Right ventricle myocardium superior (tissue), 1 donor: ENCODE measurements at places on chromosomes 3 and 15.

DNA sequence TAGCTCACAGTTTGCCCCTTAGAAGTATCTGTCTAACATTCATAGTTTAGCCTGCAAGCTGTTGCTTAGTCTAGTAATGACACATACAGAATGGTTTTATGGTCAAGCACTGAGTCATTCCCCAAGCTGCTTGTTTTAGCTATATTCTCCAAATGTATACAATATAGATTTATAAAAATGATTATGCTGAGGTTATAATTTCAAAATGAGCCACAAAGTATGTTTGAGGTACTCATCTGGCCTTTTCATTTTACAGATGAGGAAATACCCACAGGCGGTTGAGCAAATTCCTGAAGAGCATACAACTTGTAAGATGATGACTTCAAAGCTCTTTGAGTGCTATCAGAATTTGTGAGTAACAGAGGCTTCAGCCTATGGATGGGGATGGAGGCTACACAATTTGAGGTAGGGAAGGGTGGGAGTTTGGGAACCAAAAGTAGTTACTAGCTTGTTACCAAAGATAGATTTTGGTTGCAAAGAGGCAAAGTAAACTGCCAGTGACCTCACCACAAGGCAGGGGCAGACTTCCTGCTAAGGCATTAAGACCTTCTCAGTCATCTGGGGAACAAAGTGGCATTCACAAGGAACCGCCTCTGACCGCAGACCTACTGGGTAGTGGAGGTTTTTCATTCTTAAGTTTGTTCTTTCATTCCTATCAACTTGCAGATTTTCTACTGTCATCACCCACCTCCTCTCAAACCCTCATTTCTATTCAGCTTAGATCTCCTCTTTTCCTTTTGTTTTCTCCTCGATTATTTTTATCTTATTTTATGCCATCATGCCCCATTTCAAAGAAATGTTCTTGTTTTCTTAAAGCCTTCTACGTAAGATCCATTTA, 257.2 kb upstream of the NECTIN3 start:
- no peak for DNase-seq

- no peak for DNase-seq
Measured at GRCh38 chr3:149701977-149702350, 44.1 kb upstream of the WWTR1 start.

DNA sequence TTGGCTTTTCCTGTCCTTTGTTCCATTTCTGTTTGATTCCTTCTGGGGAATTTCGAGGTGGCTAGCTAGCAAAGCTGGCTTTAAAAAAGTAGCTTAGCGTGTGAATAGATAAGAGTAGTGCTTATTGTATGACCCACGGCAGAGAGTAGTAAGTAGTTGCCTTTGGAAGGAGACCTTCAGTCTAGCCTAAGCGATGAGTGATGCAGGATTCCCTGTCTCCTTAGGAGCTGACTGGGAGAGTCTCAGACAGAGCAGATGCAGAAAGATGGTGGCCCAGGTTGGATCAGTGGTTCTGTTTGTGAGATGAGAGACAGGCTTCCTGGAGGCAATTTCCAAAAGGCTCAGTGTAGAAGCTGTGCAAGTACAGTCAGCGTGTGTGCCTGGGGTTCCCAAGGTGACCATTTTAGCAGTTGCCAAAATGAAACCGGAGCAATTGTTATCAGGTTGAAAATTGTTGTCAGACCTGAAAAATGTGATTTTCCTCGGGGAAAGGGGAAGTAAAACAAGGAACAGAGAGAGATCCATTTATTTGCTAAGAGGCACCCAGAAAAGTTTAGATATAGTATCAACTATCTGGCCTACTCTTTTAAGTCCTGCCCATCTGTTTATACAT, 681 bp upstream of the IL5RA start:
- DNase-seq = no peak

DNA sequence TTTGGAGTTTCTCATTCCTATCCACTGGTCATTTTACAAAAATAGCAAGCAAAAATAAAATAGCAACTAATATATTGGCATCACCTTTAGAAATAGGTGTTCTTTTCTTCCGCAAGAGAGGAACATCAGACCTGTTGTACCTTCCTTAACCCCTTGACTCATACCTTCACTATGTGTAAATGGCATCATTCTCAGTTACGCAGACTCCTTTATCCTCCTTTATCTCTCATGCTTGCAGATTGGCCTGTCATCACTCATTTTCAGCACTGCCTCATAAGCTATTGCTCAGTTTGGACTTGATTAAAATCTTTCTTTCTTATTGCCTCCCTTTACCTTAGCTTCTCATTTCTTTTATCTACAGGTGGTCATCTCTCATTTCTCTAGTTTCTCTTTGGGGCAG, 21.4 kb downstream of the ARHGEF26 start:
- DNase-seq = no peak

- no peak for DNase-seq
Measured at GRCh38 chr3:47536221-47536891, 22.8 kb upstream of the ELP6 start.

DNA sequence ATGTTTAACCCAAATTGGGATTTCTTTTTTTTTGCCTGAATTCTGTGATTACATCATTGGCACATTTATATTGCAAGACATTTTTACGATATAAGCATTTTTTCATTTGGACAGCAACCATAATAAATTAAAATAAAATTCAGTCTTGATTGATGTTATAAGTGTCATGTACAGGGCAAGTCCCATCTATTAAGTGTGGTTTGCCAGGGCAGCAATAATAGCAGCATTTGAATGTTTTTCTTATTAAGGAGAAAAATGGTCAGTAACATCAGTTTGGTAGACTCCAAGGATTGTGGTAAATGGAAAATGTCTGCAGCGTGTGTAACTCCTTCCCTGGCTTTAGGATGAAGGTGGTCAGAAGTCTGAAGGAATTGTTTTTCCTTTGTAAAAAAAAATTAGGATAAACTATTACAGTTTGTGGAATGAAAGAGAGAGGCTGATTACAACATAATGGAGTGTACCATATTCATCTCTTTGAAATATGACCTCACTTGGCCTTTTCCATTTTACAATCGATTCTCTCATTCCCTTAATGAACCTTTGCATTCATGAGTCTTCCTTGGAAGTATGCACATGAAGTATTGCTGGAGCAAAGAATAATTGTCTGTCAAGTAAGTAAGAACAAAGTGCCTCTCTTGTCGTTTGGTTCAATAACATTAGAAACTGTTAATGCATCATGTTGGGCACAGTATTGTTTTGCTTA, 405.4 kb upstream of the THRB start:
- DNase-seq = no peak

- DNase-seq = peak; percentile 57
Measured at GRCh38 chr15:101250873-101251829, 697 bp downstream of the CHSY1 start.

- DNase-seq = no peak
Measured at GRCh38 chr15:83764201-83764838, 110.4 kb downstream of the ADAMTSL3 start.

DNA sequence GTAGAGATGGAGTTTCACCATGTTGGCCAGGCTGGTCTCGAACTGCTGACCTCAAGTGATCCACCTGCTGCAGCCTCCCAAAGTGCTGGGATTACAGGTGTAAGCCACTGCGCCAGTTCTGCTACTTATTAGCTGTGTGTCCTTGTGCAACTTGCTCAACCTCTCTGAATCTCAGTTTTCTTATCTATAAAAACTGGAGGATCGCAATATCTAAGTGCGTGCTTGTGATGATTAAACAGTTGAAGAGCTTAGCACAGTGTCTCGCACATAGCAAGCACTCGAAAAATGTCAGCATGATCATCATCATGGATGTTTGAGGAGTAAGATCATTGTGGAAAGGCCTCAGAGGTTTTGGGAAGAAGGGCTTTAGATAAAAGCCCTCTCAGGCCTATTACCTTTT, 10.8 kb downstream of the CLCN2 start:
- no peak for DNase-seq

GRCh38 chr3:30954426-30954825, 60.0 kb upstream of the GADL1 start:
- DNase-seq = no peak

DNA sequence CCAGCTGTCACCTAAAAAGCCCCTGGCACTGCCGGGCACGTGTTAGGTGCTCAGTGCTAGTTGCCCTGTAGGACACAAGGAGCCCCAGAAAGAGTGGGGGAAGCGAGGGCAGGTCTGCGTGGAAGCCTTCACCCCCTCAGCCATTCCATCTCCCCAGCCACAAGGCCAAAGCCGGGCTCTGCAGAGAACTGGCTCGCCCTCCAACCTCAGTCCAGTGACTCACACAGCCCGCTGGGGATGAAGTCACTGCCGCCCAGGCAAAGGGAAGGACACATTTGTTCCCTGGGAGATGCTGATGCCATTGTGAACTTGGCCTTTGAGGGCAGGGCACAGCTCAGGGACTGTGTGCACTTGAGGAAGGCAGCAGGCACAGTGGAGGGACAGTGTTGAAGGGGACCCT, 48.1 kb downstream of the IQSEC1 start:
- peak; percentile 72 for DNase-seq

DNA sequence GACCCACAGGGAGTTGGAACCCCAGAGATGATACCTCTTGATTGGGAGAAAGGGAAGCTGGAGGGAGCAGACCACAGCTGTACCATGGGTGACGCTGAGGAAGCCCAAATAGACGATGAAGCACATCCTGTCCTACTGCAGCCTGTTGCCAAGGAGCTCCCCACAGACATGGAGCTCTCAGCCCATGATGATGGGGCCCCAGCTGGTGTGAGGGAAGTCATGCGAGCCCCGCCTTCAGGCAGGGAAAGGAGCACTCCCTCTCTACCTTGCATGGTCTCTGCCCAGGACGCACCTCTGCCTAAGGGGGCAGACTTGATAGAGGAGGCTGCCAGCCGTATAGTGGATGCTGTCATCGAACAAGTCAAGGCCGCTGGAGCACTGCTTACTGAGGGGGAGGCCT, 201.1 kb downstream of the AKAP13 start:
- peak; percentile 78 for DNase-seq

DNA sequence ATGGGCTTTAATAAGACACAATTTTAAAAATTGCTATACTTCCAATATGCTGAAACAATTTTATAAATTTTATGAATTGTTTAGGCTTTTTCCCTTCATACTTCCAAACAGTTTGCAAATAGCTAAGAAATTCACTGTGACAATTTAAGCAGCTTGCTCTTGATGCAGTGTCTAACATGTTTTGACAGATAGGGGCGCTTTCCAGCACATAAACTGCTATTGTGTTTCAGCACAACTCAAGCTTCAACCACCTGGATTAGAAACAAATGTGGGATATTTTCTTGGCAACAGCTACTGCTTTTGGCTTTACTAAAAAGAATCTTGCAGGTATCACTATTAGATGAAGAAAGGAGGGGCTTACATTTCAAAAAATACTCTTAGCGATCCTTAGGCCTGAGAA, 565.8 kb upstream of the DPPA4 start:
- DNase-seq = no peak

DNA sequence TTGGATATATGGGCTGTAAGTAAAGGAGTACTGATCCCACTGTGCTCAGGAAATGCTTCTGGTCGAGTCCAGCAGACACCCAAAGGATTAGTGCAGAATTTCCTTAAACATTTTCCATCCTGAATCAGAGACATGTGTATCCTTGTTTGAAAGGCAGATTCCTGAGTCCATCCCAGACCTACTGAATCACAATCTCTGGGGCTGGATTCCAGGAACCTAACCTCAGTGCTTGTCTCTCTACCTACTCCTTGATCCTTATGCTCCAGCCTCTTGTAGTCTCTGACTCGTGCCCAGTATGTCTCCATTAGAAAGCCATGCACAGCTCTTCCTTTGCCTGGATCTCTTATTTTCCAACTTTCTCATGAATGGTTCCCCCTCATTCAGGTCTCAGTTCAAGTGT, 585.8 kb downstream of the NLGN1 start:
- no peak for DNase-seq

DNA sequence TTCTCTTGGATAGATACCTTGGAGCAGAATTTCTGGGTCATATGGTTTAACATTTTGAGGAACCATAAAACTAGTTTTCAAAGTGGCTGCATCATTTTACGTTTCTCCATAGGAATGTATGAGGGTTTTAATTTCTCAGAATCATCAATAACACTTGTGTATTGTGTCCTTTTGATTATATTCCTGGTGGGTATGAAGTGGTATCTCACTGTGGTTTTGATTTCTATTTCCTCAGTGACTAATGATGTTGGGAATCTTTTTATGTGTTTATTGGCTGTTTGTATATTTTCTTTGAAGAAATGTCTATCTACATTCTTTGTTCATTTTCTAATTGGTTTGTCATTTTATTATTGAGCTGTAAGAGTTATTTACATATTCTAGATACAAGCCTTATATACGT, 28.8 kb downstream of the CDIN1 start:
- DNase-seq = no peak

DNA sequence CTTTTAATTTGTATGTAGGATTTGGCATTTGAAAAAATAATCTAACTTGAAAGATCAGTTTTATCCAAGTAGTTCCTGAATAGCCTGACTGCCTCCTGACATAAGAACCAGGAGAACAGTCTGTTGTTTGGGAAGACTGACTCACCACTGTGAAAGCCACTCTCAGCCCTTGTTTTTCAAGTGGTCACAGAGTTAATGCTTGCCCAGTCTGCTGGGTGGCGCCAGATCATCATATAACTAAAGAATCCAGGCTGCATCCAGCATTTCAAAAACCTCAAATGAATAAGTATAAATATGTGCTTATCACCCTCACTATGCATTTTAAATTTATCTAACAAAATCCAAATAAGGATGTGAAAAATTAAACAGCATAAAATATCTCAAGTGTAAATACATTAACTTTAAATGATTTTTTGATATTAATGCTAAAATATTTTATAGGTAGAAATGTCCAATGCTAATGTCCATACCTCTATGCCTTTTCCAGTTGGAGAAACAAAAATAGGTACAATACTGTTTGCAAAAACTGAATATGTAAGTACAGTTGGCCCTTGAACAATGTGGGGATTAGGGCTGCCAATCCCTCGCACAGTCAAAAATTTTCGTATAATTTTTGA, 26.9 kb upstream of the ZBBX start:
- no peak for DNase-seq

DNA sequence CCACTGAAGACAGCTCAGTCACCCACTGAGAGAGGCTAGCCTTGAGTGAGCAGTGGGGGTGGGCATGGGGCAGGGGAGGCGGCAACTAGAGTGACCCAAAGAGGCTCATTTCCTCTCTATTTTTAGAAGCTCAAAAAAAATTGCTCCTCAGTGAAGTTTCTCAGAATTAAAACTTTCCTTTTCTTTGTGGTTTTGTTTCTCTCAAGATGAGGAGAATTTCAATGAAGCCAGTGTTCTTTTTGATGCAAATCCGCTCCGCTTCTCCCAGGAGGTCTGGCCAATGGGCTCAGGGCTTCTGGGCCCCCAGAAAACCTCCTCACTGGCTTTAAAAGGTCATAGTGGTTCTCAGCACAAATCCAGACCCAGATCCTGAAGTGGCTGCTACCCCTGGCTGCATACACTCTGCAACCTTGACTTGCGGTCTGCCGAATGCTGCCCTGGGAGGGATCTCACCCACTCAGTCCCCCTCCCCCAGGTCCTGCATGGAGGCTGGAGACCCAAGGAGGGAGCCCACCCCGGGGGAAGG, at the start of gene ACSBG1:
Gene ACSBG1, minus strand, starts transcription at position 51 of the 526 bp plus-strand sequence. CDS start 64 bp downstream, outside the sequence.
- DNase-seq = no peak

DNA sequence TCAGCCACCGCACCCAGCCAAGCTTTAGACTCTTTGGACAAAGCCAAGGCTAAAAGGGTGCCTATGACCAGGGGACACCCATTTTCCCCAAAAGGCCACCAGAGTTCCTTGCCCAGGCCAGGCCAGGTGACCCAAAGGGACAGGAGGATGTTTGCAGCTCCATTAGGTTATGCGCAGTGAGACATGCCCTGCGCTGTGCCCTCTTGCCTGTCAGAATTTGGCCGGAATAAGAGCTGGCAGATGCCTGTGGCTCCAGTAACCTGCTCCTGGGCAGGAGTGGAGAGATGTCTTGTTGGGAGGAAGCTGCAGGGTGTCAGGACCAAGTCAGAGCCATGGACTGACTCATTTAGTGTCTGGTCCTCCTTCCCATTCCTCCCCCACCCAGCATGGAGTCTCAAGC, 20.5 kb downstream of the DNASE1L3 start:
- DNase-seq = no peak
